HCT116 (cell line): ENCODE measurements at places on chromosomes 1 and 21. TPM values are rescaled to one million over a fixed set of nuclear protein-coding genes. Genes with fewer than 3 reads are reported as not detected.

The SPRR5 gene
- not detected for total RNA-seq

The LCE1B gene
- total RNA-seq, result not detected

GRCh38 chr1:160863774-160864131 lies 1.1 kb upstream of the CD244 start:
- DNase-seq, result no peak

- DNase-seq, result no peak
Measured at GRCh38 chr1:3777078-3777547, 4.6 kb downstream of the SMIM1 start.

GRCh38 chr1:33030575-33030974 lies 6.1 kb downstream of the AK2 start:
- DNase-seq, result no peak

GRCh38 chr1:168483539-168483938 lies 60.3 kb downstream of the XCL2 start:
- no peak for DNase-seq

GRCh38 chr1:84433258-84434080 lies 35.2 kb downstream of the DNASE2B start:
- DNase-seq, result peak; percentile 87

DNA sequence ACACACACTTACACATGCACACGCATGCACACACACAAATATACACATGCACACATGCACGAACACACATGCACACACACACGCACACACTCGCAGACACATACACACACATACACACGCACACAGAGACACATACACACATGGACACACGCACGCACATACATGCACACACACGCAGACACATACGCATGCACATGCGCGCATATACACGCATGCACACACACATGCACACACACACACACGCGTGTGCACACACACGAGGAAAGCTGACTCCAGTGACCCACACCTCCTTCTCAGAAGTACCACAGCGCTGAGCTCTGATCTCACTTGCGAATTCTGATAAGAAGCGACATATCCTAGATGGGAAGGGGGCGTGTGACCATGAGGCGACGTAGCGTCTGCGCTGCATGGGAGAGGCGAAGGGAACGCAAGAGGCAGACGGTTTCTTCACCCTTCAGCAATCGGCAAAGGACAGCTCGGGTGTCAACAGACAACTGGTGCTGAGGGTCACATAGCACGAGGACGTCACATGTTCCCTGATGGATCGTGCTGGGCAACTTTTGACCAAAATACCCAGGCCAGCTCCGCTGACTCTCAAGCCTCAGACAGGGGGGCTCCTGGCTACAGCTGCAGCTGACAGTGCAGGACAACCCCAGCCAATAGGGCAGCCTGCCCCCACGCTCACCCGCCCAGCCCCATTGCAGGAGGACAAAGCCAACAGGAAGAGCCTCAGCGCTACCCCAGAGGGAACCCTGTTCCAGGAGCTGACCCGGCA lies 16.0 kb upstream of the PDE9A start:
- DNase-seq, result no peak

DNA sequence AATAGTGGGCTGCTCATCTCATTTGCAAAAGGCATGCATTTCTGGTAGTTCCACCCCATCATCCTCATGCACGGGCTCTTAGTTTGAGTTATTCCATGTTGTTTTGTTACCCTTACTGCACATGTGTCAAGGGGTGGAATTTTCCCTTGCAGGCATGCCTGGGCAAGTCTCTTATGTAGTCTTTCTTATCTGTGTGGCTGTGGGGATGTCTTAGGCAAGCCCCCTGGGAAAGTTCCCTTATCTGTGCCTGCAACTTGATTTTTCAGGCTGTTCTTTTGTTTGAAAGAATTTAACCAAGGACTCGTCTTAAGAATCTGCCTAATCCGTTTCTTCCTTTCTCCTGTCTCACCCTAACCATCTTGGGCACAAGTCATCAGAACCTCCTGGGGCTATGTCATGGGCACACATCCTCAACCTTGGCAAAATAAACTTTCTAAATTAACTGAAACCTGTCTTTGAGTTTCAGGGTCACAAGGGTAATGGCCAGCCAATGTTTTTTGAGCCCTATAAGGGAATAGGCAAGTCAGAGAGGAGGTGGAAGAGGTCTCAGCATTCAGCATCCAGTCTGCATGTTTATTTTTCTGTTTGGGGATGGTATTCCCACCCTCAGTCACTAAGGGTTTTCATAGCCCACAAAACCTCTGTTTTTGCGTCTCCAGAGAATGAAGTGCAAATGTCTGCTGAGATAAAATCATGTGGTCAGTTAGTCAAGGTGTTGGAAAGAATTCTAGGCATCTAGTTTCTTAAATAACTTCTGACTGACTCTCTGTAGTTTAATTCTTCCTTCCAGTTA lies 579.7 kb downstream of the PLA2G4A start:
- DNase-seq, result no peak
